ENCODE measurements at places on chromosomes 4 and X. TPM values are rescaled to one million over a fixed set of nuclear protein-coding genes. Genes with fewer than 3 reads are reported as not detected.

Gene ABCG2
- 7.3 TPM for total RNA-seq

Gene REPS2
- 22.9 TPM for total RNA-seq

DNA sequence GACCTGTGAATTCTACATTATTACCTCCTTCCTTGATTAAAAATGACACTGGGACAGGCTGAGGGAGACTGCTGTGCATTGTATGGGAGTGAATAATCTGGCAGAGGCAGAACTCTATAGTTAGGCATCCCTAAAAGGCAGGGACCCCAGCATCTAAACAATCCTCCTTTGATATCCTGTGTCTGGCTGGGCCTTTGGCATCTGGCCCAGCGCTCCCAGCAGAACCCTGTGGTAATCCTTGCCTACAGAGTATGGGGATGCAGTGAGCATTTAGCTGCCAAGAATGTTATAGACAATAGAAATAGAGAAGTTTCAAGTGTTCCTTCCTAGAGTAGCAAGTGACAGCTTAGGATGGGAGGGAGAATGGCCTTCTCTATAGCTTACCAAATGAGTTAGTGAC, 38.5 kb downstream of the ZCCHC12 start:
- DNase-seq: no peak

DNA sequence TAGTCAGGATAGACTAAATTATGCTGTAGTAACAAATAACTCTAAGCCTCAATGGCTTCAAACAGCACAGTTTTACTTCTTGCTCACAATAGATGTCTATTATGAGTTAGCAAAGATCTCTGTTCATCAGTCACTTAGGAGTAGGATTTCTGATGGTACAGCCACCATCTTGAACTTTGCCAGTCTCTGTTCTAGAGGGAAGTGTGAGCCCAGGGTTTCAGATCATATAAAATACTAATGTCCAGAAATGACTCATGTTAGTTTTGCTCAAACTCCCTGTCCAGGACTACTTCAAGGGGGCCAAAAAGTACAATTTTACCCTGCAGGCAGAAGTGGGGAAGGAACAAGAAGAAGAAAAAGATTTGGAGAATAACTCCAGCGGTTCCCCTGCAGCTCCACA, 77.1 kb upstream of the LSM6 start:
- no peak for DNase-seq

Gene USO1
- total RNA-seq: 68.0 TPM

DNA sequence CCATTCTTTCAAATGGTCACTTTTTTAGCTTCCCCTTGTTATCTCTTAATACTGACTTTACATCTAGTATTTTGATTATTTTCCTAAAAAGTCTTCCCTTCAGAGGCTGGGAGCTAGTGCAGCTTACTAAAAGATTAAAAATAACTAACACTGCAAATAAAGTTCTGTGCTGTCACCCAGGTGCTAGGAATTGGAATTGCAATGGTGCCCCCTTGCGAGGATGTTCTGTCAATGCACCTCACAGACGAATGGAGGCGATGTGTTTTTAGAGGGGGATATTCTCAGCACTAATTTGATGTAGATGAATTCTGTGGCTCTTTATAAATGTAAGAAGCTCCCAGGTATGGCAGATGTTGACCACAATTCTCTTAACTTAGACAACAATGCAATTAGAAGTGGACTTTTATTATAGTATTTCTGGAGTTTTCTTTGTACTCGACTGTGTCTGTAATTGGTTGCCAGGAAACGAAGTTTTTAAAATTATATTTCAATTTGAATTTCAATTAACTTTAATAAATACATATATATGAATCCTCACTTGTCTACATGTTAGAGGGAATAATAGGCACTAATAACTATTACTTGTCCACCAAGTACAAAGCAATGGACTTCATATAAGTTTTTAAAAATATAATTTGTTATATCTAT, 22.0 kb upstream of the SMIM31 start:
- no peak for DNase-seq

GRCh38 chrX:130636277-130636676, 234.5 kb downstream of the RBMX2 start:
- no peak for DNase-seq

- no peak for DNase-seq
These were observed 43.2 kb upstream of the NKX1-1 start for GRCh38 chr4:1449475-1449832.

DNA sequence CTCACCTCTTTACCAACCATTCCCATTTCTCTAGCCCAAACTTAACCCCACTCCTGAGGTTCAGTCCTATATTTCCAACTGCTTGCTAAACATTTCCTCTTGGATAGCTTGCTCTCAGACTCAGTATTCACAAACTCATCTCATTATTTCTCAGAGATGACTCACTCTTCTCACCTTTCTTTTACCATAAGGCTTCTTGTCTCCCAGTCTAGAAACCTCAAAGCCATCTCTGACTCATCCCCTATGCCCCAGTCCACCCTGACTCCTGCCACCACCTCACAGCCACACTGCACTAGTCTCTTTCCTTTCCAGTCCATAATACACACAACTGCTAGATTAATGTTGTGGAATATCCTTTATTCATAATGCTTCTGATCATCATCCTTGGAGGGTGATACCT, 4.8 kb downstream of the FRMPD3 start:
- DNase-seq: no peak

GRCh38 chr4:7510538-7510937, 75.8 kb upstream of the PSAPL1 start:
- DNase-seq: no peak

DNA sequence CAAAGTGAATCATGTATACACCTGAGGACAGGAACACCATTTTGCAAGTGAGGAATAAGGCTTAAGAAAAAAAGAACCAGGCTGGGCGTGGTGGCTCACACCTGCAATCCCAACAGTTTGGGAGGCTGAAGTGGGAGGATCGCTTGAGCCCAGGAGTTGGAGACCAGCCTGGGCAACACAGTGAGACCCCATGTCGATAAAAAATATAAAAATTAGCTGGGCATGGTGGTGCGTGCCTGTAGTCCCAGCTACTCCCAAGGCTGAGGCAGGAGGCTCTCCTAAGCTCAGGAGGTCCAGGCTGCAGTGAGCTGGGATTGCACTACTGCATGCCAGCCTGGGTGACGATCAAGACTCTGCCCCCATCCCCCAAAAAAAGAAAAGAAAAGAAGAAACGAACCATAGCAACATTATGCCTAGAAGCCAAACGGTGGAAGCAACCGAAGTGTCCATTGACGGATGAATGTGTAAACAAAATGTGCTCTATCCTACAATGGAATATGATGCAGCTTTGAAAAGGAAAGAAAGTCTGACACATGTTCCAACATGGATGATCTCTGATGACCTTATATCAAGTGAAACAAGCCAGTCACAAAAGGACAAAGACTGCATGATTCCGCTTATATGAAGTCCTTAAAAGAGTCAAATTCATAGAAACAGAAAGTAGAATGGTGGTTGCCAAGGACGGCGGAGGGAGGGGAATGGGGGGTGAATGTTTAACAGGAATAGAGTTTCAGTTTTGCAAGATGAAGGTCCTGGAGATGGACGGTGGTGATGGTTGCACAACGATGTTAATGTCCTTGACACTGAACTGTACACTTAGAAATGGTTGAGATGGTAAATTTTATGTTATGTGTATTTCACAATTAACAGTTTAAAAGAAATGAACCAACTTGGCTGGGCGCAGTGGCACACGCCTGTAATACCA, 8.6 kb upstream of the KIAA0232 start:
- no peak for DNase-seq

DNA sequence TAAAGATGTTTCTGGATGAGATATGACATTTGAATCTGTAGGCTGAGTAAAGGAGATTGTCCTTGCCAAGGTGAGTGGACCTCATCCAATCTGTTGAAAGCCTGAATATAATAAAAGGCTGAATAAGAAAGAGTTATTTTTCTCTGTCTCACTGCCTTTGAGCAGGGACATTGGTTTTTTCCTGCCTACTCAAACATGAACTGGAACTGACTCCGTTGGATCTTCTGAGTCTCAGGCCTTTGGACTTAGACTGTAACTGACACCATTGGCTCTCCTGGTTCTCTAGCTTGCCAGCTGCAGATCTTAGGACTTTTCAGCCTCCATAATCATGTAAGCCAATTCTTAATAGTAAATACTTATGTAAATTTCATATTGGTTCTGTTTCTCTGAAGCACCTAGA, 43.5 kb downstream of the PPEF2 start:
- DNase-seq: no peak

Gene SMIM43
- not detected for total RNA-seq

- DNase-seq: no peak
These were observed 2.0 kb upstream of the PROM1 start for GRCh38 chr4:16085822-16086221.

GRCh38 chr4:143616771-143617170, 83.7 kb downstream of the FREM3 start:
- DNase-seq: no peak

Gene UXT
- 71.8 TPM for total RNA-seq

Gene SH3TC1
- total RNA-seq: 63.2 TPM

DNA sequence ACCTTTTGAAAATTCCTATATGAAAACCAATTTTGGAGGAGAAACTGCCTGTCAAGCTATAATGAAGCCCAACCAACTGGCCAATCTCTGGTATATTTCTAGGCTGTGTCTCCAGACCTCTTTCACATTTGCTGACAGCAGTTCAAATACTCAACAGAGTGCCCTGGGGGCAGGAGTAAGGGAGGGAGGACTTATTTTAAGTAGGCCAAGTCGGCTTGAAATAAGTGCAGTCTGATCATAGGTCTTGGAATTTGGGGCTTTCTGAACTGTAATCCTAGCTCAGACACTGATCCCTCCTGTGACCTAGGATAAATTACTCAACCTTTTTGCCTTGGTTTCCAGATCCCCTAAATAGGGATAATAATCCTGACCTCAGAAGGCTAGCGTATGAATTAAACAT, 59.4 kb upstream of the SLC7A11 start:
- no peak for DNase-seq

GRCh38 chr4:113499696-113500095, 261.8 kb downstream of the CAMK2D start:
- no peak for DNase-seq

Gene RNF212
- total RNA-seq: 1.2 TPM

Gene TMEM47
- 366 TPM for total RNA-seq

Gene HPGDS
- 16.7 TPM for total RNA-seq

GRCh38 chrX:38112566-38112965, 106.2 kb downstream of the SYTL5 start:
- DNase-seq: no peak

GRCh38 chrX:113594123-113594841, 753.7 kb upstream of the AMOT start:
- DNase-seq: no peak

- DNase-seq: no peak
These were observed 14.0 kb downstream of the STOX2 start for GRCh38 chr4:183919141-183919540.

- DNase-seq: no peak
These were observed 345.9 kb downstream of the FSTL5 start for GRCh38 chr4:161817914-161818313.

- no peak for DNase-seq
These were observed 2.8 kb upstream of the TLR8 start for GRCh38 chrX:12903646-12904045.

Gene GPRIN3
- total RNA-seq: 5.7 TPM

Gene KIF4A
- total RNA-seq: not detected

Gene IGSF1
- 1.2 TPM for total RNA-seq

GRCh38 chr4:121182296-121182695, 18.2 kb upstream of the TNIP3 start:
- DNase-seq: no peak

DNA sequence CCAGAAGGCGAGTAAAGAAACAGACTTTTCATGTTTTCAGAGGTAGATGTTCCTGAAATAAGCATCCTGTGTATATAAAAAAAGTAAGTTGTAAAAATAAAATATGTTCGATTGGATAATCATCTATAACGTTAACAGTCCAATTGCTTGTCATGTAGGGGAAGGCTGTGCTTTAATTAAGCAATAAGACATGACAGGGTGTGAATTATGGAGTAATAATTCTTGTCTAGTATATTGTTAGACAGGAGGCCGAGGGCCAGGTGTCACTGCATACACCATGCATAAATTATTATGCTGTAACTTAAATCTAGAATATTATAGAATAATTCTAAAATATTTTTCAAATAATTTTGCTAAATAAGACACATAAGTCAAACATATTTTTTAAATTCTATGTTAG, 494.6 kb upstream of the TENM3 start:
- DNase-seq: no peak

DNA sequence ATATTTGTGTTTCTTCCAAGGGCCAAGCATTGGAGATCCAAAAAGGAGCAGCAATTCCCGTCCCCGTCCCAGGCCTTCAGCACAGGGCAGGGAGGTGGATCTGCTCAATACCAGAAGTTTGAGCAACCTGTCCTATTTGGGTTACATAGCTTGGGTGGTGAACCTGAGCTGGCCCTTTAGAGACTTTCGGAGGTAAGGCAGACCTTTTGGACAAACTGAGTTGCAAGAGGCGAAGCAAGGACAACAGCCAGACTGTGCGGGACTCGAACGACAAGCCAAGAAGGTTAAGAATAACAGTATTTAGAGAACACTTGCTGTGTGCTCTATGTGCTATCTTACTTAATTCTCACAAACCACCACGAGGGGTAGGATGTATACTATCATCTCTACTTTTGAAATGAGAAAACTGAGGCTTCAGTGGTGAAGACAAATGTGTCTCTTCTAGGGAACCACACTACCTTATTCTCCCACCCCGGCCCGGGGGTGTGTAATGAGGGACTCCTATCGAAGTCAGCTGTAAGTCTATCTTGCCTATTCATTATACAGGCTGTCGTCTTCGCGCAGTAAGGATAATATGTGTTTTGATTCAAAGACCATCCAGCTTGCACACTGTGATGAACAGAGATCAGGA, 1.3 kb downstream of the NOP14 start:
- DNase-seq: no peak

- DNase-seq: no peak
These were observed 36.4 kb upstream of the RBM41 start for GRCh38 chrX:107154787-107155620.

DNA sequence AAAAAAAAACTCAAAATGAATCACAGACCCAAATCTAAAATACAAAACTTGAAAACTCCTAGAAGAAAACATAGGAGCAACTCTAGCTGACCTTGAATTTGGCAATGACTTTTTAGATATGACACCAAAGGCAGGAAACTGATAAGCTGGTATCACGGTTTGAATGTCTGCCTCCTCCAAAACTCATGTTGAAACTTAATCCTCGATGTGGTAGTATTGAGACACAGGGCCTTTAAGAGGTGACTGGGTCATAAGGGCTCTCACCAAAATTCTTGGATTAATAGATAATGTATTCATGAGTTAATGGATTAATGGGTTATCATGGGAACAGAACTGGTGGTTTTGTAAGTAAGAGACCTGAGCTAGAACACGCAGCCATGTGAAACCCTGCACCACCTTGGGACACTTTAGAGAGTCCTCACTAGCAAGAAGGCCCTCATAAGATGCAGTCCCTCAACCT, 40.5 kb downstream of the FRYL start:
- no peak for DNase-seq

Gene SYP
- 3.2 TPM for total RNA-seq

Data from thoracic aorta (tissue), 2 donors.